ENCODE measurements at places on chromosomes 6 and 20. TPM values are rescaled to one million over a fixed set of nuclear protein-coding genes. Genes with fewer than 3 reads are reported as not detected.

Gene CST2
- not detected for total RNA-seq

Gene TMEM200A
- 47.7 TPM for total RNA-seq

Gene LTB
- total RNA-seq = not detected

Gene PDE7B
- total RNA-seq = 3.9 TPM

Gene SIGLEC1
- not detected for total RNA-seq

Gene CGA
- total RNA-seq = not detected

Gene CBFA2T2
- total RNA-seq = 5.6 TPM

Gene GRM1
- total RNA-seq = not detected

Gene SOX18
- total RNA-seq = under 0.01 TPM

Gene VSTM2L
- 0.32 TPM for total RNA-seq

Gene GGTLC1
- total RNA-seq = not detected

Gene IP6K3
- total RNA-seq = 2.6 TPM

Gene TFAP2D
- total RNA-seq = not detected

Gene EFCAB8
- 0.32 TPM for total RNA-seq

Gene SNTA1
- 20.3 TPM for total RNA-seq

Gene TSPYL4
- 18.0 TPM for total RNA-seq

Gene BNIP5
- total RNA-seq = not detected

Gene GOPC
- total RNA-seq = 45.1 TPM

Gene CNKSR3
- total RNA-seq = 4.7 TPM

Gene MOXD1
- 15.1 TPM for total RNA-seq

Gene PRND
- not detected for total RNA-seq

Gene MYLK4
- 0.64 TPM for total RNA-seq

Gene MCHR2
- not detected for total RNA-seq

Gene DEFB127
- not detected for total RNA-seq

Gene NHLRC1
- 1.7 TPM for total RNA-seq

Gene APCDD1L
- 2.9 TPM for total RNA-seq

Gene HLA-DQB1
- total RNA-seq = not detected

Gene C6orf132
- total RNA-seq = 2.6 TPM

Gene OR12D3
- total RNA-seq = not detected

Gene FOXF2
- not detected for total RNA-seq

Gene REV3L
- 54.8 TPM for total RNA-seq

Gene FKBP1C
- 0.43 TPM for total RNA-seq

Gene SIRPD
- under 0.01 TPM for total RNA-seq

Gene SNRPB
- 146 TPM for total RNA-seq

Gene SULF2
- total RNA-seq = 3.5 TPM

Gene ZNF322
- 17.7 TPM for total RNA-seq

Gene PIGU
- total RNA-seq = 10.0 TPM

Gene GABBR1
- total RNA-seq = 12.5 TPM

Gene HTR1E
- total RNA-seq = not detected

Gene GRM4
- under 0.01 TPM for total RNA-seq

Gene BPIFB2
- not detected for total RNA-seq

Gene CDS2
- total RNA-seq = 20.9 TPM

Gene MTO1
- total RNA-seq = 42.8 TPM

Gene TRAPPC3L
- not detected for total RNA-seq

Gene CTAGE9
- total RNA-seq = not detected

Gene GSTA2
- not detected for total RNA-seq

Gene FUT9
- total RNA-seq = not detected

Gene AVP
- not detected for total RNA-seq

Gene NRM
- total RNA-seq = 3.5 TPM

Gene KHDC1L
- 0.43 TPM for total RNA-seq

Gene AIF1
- total RNA-seq = not detected

Gene TOX2
- 0.43 TPM for total RNA-seq

Gene BTN1A1
- not detected for total RNA-seq

Gene TGM3
- not detected for total RNA-seq

Gene HLA-F
- total RNA-seq = 42.2 TPM
